ENCODE measurements at places on chromosomes 4 and X.

DNA sequence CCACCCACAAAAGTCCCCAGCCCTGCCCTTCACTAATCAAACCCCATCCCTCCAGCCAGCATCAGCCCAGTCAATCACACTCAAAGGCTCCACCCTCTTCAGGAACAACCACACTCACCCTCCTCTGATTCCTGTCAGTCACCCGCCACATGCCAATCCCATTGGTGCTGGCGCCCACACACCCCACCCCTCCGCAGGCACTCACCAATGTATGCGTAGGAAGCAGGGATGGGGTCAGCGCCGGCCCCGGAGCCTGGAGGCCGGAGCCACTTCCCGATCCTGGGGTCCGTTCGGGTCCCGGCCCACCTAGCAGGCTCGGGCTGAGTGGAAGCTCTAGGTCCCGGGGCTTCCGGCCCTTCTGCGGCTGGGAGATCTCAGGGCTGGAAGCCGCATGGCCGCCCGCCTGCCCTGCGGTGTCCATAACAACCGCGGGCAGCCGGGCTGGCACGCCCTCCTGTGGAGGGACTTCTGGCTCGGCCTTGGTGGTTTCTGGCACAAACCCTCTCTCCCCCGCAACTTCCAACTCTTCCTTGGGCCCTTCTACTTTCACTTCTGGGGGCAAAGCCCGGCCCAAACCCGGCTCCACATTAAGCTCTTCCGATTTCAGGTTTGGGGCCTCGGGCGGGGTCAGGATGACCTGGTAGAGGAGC lies 7.9 kb upstream of the CFP start:
- no peak for DNase-seq

GRCh38 chr4:41757521-41758156 lies 9.1 kb upstream of the PHOX2B start:
- no peak for DNase-seq

DNA sequence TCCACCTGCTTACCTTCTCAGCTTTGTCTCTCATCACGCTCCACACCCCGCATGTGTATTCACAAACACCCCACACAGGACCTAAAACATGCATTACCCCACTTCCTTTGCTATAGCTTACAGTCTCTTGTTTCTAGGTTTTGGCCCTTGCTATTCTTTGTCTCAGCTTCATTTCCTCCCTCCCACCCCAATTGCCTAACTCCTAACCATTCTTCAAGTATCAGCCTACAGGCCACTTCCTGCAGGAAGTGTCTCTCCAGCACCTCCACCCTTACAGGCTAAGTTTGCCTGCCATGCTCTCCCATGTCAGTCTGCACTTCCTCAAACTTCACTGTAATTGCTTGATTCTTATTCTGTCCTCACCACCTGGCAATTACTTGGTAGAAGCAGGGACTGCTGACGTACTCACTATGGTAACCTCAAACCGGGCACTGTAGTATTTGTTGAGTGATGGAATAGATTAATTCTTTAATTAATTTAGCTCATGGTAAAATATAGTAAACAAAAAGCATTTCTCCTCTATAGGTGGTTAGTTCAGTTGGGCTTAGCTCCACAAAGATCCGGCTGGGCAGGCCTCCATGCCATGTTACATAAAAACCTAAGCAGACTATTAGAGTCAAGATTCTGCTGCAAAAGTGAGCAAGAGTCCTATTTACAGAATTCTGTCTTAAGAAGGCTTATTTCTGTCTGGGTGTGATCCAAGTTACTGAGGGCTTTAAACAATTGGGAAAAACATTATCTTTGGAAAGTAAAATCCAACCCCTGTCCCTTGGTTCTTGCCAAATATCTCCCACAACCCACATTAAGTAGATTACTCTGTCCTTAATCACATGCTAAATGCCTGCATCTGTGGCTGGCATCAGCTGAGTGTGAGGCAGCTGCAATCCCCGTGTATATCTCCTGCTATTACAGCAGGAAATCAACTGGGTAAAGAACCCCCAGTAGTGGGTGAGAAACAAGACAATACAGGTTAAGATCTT lies 124.7 kb upstream of the CPEB2 start:
- DNase-seq, result no peak

GRCh38 chr4:39255266-39255665 lies 72.9 kb downstream of the WDR19 start:
- DNase-seq, result peak; percentile 64

- DNase-seq, result no peak
These were observed 202.2 kb upstream of the ETNPPL start for GRCh38 chr4:108965016-108965415.

DNA sequence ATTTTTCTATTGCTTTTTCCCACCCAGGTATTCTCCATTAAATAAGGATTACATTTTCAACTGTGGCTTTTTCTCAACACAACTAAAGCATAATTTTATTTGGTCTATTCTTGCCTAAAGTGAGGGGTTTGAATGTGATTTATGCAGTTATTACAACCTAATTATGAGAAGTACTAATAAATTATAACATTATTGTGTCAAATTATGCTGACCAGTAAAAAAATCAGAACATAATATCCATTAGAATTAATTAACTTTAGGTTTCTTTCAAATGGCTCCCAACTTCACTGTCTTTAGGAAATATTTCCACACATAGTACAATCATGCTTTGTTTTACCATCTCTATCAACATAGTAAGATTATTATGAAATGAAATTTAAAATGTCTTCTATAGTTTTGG lies 1293.9 kb downstream of the FSTL5 start:
- DNase-seq, result no peak

GRCh38 chrX:124234348-124234747 lies 98.1 kb upstream of the TEX13D start:
- no peak for DNase-seq

GRCh38 chr4:100294356-100294755 lies 104.1 kb upstream of the DDIT4L start:
- DNase-seq, result no peak

- no peak for DNase-seq
These were observed 48.5 kb upstream of the PABPC1L2A start for GRCh38 chrX:73127700-73128241.

DNA sequence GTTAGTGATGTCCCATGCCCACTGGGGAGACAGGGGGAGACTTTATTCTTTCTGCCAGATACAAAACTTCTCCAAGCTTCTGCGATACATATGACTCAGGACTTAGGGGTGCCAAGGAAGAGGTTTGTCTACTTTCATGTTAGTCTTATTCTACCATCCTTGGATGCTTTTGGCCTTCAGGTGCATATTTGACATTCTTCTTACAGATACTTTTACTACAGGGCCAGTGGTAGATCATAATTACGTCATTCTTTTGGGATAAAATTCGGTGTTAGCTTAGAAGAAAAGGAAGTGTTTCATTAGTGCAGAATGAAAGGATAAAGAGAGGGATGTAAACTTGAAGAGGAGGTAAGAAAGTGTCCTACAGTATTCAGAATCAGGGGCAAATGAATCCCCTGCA lies 245.2 kb downstream of the THOC2 start:
- DNase-seq, result peak; percentile 44

DNA sequence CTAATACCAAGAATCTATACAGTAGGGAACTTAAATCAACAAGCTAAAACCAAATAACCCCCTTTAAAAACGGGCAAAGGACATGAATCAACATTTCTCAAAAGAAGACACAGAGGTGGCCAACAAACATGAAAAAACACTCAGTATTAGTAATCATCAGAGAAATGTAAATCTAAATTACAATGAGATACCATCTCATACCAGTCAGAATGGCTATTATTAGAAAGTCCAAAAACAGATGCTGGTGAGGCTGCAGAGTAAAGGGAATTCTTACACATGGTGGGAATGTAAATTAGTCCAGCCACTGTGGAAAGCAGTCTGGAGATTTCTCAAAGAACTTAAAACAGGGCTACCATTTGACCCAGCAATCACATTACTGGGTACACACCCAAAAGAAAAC lies 167.8 kb downstream of the PACRGL start:
- DNase-seq, result no peak

GRCh38 chr4:187715466-187715865 lies 280.1 kb upstream of the ZFP42 start:
- no peak for DNase-seq

- DNase-seq, result peak; percentile 58
These were observed 42.6 kb downstream of the SPANXA2 start for GRCh38 chrX:141632124-141632523.

DNA sequence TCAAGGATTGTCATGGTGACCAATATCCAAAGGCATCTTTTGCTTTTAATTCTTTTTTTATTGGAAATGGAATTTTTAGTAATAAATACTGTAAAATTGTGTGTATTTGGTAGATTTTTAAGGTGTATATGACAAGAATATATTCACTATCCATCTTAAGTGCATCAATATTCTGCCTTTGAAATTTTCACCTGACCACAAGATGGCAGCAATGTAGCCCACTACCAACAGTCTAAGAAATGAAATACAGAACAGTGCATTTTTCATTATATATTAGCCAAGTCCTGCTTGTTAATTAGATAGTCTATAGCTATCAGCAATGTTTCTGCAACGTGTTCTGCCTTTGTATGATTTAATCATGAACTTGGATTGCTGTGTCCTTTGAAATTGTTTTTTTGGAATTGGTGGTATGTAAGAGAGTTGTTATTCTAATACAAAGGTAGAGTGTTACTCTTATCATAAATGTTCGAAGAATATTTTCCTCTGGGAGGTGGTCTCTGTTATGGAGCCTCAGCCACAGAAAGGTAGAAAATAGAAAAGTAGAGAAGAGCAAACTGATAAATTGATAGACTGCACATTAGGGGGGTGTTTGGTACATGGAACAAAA lies 38.2 kb downstream of the HPGDS start:
- DNase-seq, result peak; percentile 31

DNA sequence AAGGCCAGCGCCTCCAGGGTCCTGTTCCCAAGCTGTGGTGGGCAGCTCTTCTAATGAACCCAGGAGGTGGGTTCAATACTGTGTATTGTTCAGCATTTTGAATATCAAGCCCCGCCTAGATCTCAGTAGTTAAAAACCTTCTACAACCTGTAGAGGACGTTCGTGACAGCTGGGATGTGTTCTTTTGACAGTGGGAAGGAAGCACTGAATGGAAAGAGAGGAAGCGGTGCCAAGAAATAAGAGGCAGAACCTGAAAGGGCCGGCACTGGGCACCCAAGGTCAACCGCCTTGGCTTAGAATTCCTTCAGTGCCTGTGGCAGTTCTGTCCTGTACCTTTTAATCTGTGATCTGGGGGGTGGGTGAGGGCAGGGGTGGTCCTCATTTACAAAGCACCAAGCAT lies 73.1 kb downstream of the CC2D2A start:
- no peak for DNase-seq

DNA sequence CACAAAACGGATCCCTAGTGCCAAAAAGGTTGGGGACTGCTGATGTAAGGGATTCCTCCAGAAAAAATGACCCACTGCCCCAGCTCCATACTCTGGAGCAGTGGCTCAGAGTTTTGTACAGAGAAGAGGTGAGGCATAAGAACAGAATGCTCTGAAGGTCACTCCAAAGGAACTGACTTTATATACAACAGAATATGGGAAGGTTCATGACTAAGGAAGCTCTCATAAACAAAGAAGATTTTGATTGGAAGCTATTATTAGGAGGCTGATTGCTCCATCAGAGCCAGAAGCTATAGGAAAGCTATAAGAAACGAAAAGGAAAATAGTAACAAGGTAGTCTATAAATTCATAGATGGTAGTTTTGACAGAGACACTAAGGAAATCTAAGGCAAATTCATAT lies 203.1 kb downstream of the SLC7A11 start:
- DNase-seq, result peak; percentile 48

- DNase-seq, result peak; percentile 39
These were observed 195.2 kb upstream of the ANXA10 start for GRCh38 chr4:167897116-167897515.

DNA sequence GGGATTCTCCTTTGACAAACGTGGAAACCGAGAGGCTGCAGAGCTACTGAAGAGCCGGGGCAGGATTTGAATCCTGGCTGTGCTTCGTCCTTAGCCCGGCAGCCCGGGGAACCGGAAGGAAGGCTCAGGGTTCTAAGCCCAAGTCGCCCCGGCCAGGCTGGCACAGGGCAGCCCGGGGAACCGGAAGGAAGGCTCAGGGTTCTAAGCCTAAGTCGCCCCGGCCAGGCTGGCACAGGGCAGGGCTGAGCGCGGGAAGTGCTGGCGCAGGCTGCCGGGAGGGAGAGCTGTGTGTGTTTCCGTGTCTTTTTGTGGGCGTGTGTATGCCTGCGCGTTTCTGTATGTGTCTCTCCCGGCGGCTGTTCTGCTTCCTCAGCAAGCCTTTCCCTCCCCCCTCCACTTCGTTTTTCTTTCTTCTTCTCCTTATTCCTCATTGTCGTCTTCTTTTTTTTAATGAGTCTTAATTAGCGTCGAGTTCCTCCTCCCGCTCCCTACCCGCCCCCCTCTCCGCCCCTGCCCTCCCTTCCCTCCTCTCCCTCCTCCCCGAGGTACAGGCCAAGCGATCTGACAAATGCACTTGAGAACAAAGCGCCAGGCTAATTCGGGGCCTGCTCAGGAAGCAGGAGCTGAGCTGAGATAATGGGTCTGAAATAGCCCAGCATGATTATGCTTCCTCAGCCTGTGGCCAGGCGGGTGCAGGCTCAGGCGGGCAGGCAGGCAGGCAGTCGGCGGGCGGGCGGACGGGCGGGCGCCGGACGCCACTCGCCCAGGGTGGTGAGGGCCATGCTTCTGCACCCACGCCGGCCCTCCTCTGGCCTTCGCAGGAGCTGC lies 65.9 kb downstream of the EFNB1 start:
- DNase-seq, result no peak

GRCh38 chrX:114058988-114059418 lies 524.9 kb upstream of the HTR2C start:
- DNase-seq, result no peak

GRCh38 chr4:53267026-53267425 lies 98.8 kb downstream of the SCFD2 start:
- no peak for DNase-seq

DNA sequence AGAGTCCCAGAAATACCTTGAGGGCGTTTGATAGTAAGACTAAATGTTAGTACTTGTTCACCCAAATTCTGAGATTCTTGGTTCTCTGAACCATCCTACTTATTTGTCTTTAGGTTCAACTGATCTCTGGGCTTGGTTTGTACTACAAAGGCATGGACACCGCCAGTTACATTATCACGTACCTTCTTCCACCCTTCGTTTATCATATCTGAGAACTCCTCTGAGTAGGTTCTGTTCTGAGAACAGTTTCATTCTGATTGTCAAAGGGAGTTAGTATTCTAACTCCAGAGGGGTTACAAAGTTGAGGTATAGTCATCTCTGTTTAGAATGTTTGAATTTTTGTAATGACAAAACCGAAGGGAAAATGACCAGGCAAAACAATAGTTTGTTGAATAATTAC lies 19.3 kb downstream of the ZFX start:
- no peak for DNase-seq

GRCh38 chrX:65596270-65597034 lies 61.9 kb upstream of the LAS1L start:
- peak; percentile 56 for DNase-seq

Measured in EL (cell line).